ENCODE measurements at places on chromosomes 6 and 20. TPM values are rescaled to one million over a fixed set of nuclear protein-coding genes. Genes with fewer than 3 reads are reported as not detected.

DNA sequence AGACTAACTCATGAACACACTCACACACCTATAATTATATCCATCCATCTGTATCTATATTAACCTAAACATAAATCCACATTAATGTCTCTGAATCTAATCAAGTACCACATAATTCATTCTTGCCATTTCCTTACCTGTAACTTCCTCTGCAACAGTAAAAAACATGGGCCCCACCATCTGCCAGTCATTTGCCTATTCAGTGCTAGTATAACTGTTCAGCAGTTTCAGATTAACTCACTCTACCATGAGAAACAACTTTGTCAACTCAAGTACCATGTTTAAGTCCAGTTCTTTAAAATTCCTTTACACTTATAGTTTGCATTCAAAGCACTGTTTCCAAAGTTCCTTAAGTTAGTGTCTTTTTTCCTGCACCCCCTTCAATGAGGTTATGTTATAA, 68.8 kb downstream of the LAMP5 start:
- no peak for DNase-seq
- H3K27ac ChIP-seq = no peak overlapping the region
- no peaks in the 10 kb centered on the region for H3K27me3 ChIP-seq
- H3K36me3 ChIP-seq = no peaks in the 10 kb centered on the region
- H3K4me3 ChIP-seq = no peak overlapping the region
- no peaks in the 10 kb centered on the region for H3K4me1 ChIP-seq

The RTN4IP1 gene
- total RNA-seq = 6.8 TPM

DNA sequence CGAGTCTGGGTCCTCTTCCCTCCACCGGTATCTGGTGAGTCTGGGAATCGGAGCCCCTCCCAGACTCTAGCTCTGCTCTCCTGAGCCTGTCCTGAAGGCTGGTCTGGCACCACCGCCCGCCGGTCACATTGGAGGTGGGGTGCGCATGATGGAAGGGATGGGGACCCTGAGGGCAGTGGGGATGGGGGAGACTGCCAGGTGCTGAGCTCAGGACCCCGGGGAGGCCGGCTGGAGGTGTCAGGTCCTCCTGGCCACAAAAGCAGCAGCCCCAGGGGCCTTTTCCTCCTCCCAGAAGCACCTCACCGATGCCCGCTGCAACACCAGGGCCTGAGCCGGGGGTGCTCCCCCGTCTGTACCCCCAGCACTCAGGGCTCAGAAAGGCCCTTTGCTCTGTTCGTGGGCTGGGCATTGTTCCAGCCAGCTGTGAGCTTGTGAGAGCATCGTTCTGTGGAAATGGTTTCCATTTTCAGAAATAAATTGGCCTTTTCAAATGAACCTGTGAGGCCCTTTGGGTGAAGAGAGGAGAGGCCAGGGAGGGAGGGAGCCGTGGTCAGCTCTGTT, 2.5 kb upstream of the NPBWR2 start:
- H3K27ac ChIP-seq = no peak overlapping the region
- no peak for DNase-seq
- no peaks in the 10 kb centered on the region for H3K27me3 ChIP-seq
- H3K4me1 ChIP-seq = no peaks in the 10 kb centered on the region
- no peaks in the 10 kb centered on the region for H3K36me3 ChIP-seq
- no peak overlapping the region for H3K4me3 ChIP-seq

GRCh38 chr6:2611092-2611491, 139.6 kb downstream of the MYLK4 start:
- no peaks in the 10 kb centered on the region for H3K4me1 ChIP-seq
- peaks cover 38% of the 10 kb centered on the region for H3K27me3 ChIP-seq
- no peaks in the 10 kb centered on the region for H3K36me3 ChIP-seq
- H3K4me3 ChIP-seq = no peak overlapping the region
- DNase-seq = no peak
- H3K27ac ChIP-seq = no peak overlapping the region

The SNTA1 gene
- 0.76 TPM for total RNA-seq

- no peak overlapping the region for H3K27ac ChIP-seq
- DNase-seq = no peak
- no peak overlapping the region for H3K4me3 ChIP-seq
- H3K4me1 ChIP-seq = peaks cover 14% of the 10 kb centered on the region
Measured at GRCh38 chr6:42227173-42227850, 9.7 kb upstream of the MRPS10 start.

DNA sequence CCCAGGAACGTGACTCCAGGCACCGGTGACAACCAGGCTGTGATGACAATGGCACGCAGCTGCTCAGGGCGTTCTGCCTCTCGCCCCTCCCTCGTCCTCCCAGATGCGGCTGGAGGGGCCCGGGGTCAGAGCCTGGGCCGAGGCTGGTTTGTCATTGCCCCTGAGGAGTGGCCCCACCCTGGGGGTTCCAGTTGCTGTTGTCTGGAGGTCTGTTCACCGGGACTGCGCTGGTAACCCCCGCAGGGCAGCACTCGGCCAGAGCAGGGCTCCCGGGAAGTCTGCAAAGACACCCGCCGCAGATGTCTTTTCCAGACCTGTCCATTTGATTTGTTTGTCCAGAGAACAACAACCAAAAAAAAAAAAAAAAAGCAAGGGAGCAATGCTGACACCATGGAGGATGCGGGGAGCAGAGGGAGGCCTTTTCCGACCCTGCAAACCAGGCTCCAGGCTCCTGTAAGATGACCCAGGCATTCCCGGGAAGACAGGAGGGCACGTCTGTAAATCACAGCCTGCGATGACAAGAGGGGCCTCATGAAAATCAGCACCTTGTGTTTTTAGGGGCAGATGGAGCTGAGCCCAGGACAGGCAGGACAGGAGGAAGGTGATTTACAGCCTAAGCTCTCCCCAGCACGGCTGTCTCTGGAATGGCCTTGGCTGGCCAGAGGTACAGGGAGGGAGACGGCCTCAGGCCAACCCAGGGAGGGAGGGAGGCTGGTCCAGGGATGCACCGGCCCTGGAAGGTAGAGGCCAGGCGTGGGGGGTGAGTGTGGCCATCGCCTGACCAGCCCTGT, 189.3 kb downstream of the ERMARD start:
- H3K4me3 ChIP-seq = no peak overlapping the region
- H3K27ac ChIP-seq = no peak overlapping the region
- H3K4me1 ChIP-seq = no peaks in the 10 kb centered on the region
- no peak for DNase-seq

GRCh38 chr6:33211666-33212422, 3.5 kb downstream of the RING1 start:
- H3K4me1 ChIP-seq = peaks cover 34% of the 10 kb centered on the region
- H3K27ac ChIP-seq = no peak overlapping the region
- peaks cover 34% of the 10 kb centered on the region for H3K27me3 ChIP-seq
- no peak overlapping the region for H3K4me3 ChIP-seq
- peaks cover 26% of the 10 kb centered on the region for H3K36me3 ChIP-seq
- no peak for DNase-seq

- DNase-seq = no peak
- H3K4me1 ChIP-seq = peaks cover 15% of the 10 kb centered on the region
- no peaks in the 10 kb centered on the region for H3K36me3 ChIP-seq
- peaks cover 4% of the 10 kb centered on the region for H3K27me3 ChIP-seq
- no peak overlapping the region for H3K4me3 ChIP-seq
- H3K27ac ChIP-seq = no peak overlapping the region
Measured at GRCh38 chr6:129733290-129733689, 23.3 kb upstream of the ARHGAP18 start.

DNA sequence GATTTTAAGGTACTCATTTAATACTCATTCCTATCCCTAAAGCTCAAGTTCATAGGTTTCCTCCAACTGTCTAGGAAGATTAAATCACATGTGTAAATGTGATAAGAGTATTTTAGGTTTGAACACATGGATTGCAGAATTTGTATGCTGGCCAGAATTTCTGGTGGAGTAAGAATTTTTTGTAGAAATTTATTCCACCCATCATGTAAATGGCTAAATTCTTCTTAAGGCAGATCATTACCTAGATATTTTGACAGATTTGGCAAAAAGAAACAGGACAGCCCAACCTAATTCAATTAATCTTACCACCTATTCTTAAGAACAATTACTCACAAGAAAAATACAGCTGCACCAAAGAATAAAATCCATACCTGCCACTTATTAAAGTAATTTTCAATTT, 261.6 kb downstream of the GRIK2 start:
- no peak overlapping the region for H3K27ac ChIP-seq
- no peaks in the 10 kb centered on the region for H3K4me1 ChIP-seq
- DNase-seq = no peak
- H3K36me3 ChIP-seq = no peaks in the 10 kb centered on the region
- H3K27me3 ChIP-seq = no peaks in the 10 kb centered on the region

The EGFL8 gene
- total RNA-seq = 9.1 TPM

The SAMHD1 gene
- total RNA-seq = 59.9 TPM

GRCh38 chr6:106180208-106180607, 94.1 kb downstream of the PRDM1 start:
- H3K27ac ChIP-seq = no peak overlapping the region
- H3K36me3 ChIP-seq = peaks cover 24% of the 10 kb centered on the region
- peaks cover 45% of the 10 kb centered on the region for H3K4me1 ChIP-seq
- no peak overlapping the region for H3K4me3 ChIP-seq
- DNase-seq = no peak
- H3K27me3 ChIP-seq = no peaks in the 10 kb centered on the region

- peaks cover 11% of the 10 kb centered on the region for H3K27me3 ChIP-seq
- no peak overlapping the region for H3K4me3 ChIP-seq
- H3K4me1 ChIP-seq = peaks cover 8% of the 10 kb centered on the region
- no peak overlapping the region for H3K27ac ChIP-seq
- H3K36me3 ChIP-seq = no peaks in the 10 kb centered on the region
- DNase-seq = no peak
Measured at GRCh38 chr6:37713529-37714119, 15.9 kb upstream of the MDGA1 start.

DNA sequence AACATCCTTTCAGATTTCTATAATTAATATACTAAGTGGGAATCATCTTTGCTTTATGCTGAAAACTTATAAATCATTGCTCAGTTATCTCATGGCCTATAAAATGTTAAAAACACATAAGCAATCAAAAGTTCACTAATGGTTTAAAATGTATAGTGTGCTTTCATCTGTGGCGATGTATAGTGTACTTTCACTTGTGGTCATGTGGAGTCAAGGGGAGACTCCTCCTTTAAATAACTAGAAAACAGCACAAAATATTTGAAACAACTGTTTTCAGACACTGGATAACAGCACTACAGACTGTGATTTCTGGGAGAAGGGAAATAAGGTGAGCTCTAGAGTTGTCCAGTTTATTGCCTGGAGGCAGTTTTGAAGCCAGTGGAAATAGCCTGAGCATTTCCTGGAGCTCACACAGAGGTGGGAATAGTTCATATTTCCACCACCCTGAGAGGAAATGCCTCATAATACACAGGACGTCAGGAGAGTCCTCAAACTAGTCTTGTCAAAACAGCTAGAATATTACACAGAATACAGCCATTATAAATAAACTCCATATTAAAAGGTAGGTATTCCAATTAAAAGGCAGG, 89.4 kb downstream of the CEP162 start:
- peaks cover 4% of the 10 kb centered on the region for H3K36me3 ChIP-seq
- H3K27ac ChIP-seq = no peak overlapping the region
- no peaks in the 10 kb centered on the region for H3K27me3 ChIP-seq
- DNase-seq = no peak
- no peaks in the 10 kb centered on the region for H3K4me1 ChIP-seq

GRCh38 chr6:89037141-89037900, 43.2 kb upstream of the PNRC1 start:
- no peaks in the 10 kb centered on the region for H3K36me3 ChIP-seq
- H3K27me3 ChIP-seq = peaks cover 4% of the 10 kb centered on the region
- no peak overlapping the region for H3K4me3 ChIP-seq
- no peak overlapping the region for H3K27ac ChIP-seq

The HLA-DRB1 gene
- 33.1 TPM for total RNA-seq

The MRAP2 gene
- total RNA-seq = not detected

The TBX18 gene
- total RNA-seq = not detected

- H3K27ac ChIP-seq = no peak overlapping the region
- H3K27me3 ChIP-seq = no peaks in the 10 kb centered on the region
- H3K4me1 ChIP-seq = peaks cover 52% of the 10 kb centered on the region
- H3K4me3 ChIP-seq = no peak overlapping the region
- DNase-seq = no peak
- H3K36me3 ChIP-seq = peaks cover 5% of the 10 kb centered on the region
Measured at GRCh38 chr20:53883098-53883911, 187.1 kb downstream of the BCAS1 start.

GRCh38 chr6:108164815-108165706, 761 bp upstream of the NR2E1 start:
- peak overlapping the region; percentile 79 for H3K27ac ChIP-seq
- no peak for DNase-seq
- H3K36me3 ChIP-seq = peaks cover 4% of the 10 kb centered on the region
- peaks cover 86% of the 10 kb centered on the region for H3K27me3 ChIP-seq

DNA sequence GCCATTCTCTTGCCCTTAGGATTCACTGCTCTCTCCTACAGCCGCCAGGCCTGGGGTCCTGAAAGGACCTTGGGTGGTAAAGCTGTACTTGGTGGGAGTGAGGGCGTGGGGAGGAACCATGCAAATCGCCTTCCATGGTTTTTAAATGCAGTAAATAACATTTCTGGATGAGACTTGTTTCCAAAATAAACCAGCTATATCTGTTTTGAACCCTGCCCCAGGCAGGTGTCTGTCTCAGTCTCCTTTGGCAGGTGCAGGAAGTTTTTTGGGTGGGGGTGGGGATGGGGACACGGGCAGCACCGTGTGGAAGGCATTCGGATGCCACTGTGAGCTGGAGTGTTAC, 14.3 kb downstream of the ITPA start:
- peak overlapping the region; percentile 2 for H3K4me3 ChIP-seq
- DNase-seq = no peak
- H3K27me3 ChIP-seq = no peaks in the 10 kb centered on the region
- H3K4me1 ChIP-seq = peaks cover 9% of the 10 kb centered on the region
- H3K27ac ChIP-seq = no peak overlapping the region

DNA sequence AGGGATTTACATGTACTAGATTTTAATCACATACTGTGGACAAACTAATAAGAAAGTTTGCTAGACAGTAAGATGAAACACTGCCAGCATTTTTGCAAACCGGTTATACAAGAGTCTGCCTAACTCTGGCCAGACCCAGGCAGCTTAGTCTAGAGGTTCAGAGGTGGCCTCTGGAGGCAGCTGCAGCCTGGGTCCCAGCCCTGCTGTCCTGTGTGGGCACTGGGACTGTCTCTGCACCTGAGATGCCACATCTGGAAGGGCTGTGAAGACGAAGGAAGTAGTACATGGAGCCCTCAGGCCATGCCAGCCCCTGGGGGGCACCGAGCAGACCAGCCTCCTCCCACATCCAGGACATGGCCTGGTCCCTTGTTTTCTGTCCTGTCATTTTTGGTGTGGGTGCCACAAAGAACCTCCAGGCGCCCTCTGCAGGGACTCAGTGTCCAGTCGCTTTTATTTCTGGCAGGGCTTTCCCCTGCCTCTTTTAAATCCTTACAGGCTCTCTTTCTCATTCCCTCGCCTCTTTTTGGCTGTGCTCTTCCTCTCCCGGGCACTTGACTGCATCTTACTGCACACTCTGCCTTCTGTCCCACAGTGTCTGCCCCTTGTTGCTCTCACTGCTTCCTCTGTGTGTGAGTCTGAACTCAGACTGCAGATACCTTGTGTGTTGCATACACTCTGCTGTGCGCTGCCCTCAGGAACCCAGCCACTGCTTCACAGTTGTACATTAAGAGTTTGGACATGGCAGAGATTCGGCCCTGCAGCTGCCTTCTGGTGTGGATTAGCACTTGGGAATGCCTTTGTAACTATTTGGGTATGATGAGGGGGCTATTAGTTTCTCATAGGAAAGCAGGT, 216.7 kb downstream of the ZDHHC14 start:
- no peak overlapping the region for H3K4me3 ChIP-seq
- DNase-seq = no peak
- H3K27me3 ChIP-seq = no peaks in the 10 kb centered on the region
- H3K4me1 ChIP-seq = peaks cover 12% of the 10 kb centered on the region
- H3K36me3 ChIP-seq = peaks cover 4% of the 10 kb centered on the region

The SAPCD1 gene
- total RNA-seq = 16.7 TPM

- H3K27ac ChIP-seq = no peak overlapping the region
- DNase-seq = no peak
- H3K4me3 ChIP-seq = no peak overlapping the region
- no peaks in the 10 kb centered on the region for H3K4me1 ChIP-seq
- H3K36me3 ChIP-seq = no peaks in the 10 kb centered on the region
Measured at GRCh38 chr6:91171754-91172462, 585.0 kb upstream of the MAP3K7 start.
